ENCODE measurements at places on chromosomes 16 and 17. TPM values are rescaled to one million over a fixed set of nuclear protein-coding genes. Genes with fewer than 3 reads are reported as not detected.

GRCh38 chr17:35238821-35239220 is 4.1 kb upstream of the SLFN5 start:
- DNase-seq: no peak

DNA sequence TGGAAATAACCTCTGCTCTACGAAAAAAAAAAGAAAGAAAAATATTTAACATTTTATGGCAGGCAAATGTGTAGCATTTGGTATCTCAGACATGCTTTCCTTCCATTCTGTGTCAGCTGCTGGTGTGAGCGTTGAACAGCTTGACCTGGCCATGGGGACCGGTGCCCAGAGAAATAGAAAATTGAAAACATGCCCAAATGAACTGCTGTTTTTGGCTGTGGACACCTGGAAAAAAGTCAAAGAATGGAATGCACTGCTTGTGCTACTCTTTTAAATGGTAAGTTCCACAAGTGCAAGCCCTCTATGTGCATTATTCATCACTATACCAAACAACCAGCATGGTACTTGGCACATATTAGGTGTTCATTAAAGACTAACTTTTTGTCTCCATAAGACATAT is 127.2 kb downstream of the CDH8 start:
- no peak for DNase-seq

Gene PYDC1
- polyA plus RNA-seq: not detected

Gene TBX21
- 0.08 TPM for polyA plus RNA-seq

DNA sequence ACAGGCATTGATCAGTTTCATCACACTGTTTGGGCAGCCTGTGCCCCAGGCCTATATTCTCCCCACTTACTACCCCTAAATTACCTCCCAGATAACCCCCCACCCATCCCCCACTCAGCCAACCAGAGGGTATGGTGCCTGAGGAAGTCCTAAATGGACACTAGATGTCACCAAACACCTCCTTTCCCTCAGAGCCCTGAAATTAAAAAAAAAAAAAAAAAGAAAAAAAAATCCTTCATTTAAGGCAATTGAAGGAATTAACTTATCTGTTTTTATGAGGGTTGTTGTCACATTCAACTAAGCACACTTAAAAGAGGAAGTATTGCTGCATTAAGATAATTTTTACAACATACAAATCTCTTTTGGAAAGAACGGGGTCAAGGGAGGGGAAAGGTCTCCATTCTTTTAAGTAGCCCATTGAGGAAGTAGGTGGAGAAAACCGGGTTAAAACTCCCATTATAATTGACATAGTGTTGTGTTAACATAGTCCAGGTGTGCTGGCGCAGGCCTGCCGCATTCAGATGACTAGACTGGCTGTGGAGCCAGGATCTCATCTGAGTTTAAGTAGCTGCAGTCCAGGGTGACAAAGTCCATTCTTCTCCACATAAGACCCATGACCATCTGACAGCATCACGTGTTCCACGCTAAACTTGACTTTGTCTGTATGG is 46.3 kb downstream of the SNX11 start:
- DNase-seq: peak; percentile 50

Gene NPW
- 3.8 TPM for polyA plus RNA-seq

Gene CCL16
- polyA plus RNA-seq: 0.20 TPM

DNA sequence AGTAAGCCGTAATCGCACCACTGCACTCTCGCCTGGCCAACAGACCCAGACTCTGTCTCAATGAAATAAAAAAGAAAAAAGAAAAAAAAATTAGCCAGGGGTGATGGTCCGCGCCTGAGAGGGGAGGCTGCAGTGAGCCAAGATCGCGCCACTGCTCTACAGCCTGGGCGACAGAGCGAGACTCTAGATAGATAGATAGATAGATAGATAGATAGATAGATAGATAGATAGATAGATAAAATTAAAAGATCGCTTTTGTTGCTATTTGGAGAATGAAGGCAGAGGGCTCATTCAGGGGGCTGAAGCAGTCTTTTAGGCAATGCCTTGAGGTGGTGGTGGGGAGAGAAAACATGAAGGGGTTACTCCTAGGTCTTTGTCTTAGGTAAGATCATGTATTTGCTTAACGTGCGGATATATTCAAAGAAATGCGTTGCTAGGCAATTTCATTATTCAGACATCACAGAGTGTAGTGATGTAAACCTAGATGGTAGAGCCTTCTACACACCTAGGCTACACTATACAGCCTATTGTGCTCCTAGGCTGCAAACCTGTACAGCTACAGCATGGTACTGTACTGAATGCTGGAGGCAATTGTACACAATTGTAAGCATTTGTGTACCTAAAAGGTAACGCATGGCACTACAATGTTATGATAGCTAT is 4.3 kb upstream of the HES7 start:
- no peak for DNase-seq

Gene ADORA2B
- 4.6 TPM for polyA plus RNA-seq

DNA sequence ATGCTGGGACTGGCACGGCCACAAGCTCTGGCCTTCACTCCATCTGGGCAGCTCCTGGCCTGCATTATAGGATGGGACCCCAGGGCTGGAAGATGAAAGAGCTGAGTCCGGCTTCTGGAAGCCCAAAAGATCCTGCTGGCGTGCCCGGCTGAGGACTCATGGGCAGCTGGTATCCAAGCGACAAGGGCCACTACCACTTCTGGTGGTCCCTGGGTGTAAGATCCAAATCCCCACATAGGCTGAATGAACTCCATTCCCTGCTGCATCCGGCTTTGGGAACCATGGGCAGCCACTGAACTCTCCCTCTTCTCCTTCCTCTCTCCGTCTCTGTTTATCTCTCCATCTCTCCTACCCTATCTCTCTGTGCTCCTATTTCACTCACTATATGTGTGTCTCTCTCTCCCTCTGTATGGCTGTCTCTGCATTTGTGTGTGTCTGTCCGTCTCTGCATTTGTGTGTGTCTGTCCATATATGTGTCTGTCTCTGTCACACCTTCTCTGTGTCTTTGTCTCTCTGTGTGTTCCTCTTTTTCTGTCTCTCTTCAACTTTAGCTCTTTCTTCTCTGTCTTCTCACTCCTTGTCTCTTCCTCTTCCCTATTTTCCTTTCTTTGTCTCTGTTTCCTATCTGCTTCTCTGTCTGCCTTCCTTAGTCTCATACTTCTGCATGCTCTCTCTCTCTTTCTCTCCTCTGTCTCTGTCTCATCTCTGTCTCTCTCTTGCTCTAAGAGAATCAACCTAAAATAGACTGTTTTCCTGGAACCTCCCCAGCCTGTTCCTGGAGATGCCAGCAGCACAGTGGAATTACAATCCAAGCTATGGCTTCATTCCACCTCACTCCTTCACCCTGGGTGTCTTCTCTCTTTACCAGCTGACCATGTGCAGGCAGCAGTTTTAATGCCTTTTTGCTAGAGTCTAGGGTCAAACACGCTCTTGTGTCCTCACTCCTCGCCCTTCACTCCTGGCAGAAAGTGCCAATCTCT is 60.4 kb upstream of the IRX6 start:
- no peak for DNase-seq

Gene PABPN1L
- not detected for polyA plus RNA-seq

GRCh38 chr17:33284022-33284421 is 9.1 kb downstream of the ASIC2 start:
- DNase-seq: no peak

DNA sequence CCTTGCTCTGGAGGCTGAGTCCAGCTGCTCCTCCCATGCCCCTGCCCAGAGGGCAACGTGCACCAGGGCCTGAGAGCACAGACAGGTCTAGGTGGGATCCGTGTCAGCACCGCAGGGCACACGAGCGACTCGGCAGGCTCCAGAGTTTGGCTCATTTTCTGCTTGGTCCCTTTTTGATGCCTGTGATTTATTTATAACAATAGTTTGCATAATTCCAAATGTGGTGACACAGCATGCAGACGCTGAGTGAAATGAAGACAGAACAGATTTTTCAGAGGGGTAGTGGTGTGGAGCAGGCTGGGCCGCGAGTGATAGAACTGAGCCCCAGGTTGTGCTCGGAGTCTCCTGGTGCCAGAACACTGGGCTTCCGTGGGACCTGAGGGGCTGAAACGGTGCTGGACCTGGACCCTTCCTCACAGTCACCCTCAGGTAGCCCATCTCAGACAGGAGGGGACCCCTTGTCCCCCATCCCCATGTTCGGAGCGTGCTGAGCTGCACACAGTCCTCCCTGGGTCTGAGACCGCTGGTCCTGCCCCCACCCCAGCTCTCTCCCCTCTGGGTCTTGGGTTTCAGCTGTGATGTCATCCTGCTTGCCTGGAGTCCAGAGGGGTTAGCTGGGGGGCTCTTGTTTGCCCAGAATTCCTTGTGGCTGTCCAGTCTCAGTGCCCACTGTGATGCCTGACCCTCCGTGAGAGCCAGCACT is 95.9 kb downstream of the METRNL start:
- DNase-seq: no peak

Gene CCL7
- not detected for polyA plus RNA-seq

Gene GAST
- not detected for polyA plus RNA-seq

Gene SRRM2
- 820 TPM for polyA plus RNA-seq

Gene IQCK
- 44.7 TPM for polyA plus RNA-seq

- no peak for DNase-seq
These were observed 59.8 kb downstream of the MRM1 start for GRCh38 chr17:36661047-36661666.

Gene WWP2
- 46.2 TPM for polyA plus RNA-seq

DNA sequence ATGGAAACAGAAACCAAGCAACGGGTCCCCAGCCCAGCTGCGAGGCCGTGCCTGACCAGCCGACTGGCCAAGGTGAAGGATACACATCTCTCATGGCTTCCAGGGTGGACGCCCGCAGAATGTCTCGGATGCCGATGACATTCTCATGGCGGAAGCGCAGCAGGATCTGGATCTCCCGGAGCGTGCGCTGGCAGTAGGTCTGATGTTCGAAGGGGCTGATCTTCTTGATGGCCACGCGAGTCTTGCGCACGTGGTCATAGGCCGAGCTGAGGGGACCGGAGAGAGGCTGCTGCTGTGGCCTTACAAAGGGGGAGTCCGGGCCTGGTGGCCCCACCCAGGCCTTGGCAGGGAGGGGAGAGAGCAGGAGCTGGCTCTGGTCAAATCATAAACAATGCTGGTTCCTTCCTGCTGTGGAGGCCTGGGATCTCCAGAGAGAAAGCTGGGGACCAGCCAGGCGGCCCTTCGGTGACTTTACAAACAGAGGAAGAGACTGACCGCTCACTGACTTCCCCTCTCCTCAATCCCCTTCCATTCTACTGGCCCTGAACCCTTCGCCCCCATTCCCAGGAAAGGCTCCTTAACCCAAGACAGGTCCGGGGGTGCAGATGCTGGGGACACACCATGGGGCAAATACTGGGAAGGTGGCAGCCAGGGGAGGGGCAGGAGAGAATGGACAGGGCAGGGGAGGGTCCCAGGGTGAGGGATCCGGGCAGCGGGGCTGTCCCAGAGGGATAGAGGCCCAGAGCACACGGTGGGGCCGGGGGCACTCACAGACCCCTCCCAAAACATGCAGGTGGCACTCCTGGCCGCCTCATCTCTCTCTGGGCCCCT is 1.1 kb downstream of the MAPK3 start:
- DNase-seq: no peak

DNA sequence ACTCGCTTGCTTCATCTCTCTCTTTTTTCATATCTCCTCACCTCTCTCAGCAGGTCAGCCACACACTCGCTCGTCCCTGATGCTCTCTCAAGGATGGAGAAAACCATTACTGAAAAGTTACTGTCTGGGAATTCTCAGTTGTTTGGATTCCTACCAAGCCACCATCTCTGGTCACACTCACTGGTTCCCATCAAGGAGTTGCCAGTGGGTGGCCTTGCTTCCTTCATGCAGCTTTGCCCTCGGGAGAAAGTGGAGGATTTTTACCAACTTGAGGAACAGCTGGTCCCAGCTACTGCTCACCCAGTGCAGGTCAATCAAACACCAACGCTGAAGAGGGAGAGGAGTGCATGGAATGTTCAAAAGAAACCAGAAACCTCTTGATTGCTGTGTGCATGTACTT is 25.3 kb downstream of the MEOX1 start:
- DNase-seq: no peak

GRCh38 chr16:85908444-85908843 is 9.5 kb downstream of the IRF8 start:
- DNase-seq: no peak

DNA sequence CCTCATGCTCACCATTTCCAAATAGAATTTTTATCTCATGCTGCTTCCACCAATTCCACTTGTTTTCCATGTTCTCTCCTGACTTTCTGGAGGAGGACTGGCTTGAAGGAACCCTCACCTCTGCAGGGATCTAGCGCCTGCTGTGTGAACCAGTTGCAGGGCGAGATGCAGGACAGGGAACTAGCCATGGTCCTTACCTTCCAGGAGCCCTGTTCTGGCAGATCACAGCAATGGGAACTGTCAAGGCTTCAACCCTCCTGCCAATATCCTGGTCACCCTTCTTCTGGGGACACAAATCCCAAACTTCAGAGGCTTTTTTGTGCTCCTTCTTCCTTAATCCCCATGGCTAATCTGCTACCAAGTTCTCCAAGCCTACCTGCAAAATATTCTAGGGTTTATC is 60.4 kb upstream of the MMP2 start:
- peak; percentile 33 for DNase-seq

DNA sequence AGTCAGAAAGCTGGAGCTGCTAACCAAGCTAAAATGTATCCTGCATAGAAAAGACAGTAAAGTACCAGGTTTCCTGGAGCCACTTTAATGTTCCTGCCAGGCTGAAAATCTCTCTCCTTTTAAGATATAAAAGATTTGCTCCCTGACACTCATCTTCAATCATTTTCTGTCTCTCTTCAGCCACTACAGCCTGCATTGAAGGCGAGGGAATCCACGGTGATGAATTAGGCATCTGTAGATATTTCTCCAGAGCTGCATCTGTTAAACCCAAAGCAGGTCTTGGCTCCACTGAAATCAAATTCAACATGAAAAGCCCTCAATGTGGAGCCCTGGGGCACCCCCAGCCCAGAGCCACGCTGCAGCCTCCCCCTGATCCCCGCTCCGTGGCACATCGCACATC is 94.7 kb upstream of the CRHR1 start:
- DNase-seq: no peak

DNA sequence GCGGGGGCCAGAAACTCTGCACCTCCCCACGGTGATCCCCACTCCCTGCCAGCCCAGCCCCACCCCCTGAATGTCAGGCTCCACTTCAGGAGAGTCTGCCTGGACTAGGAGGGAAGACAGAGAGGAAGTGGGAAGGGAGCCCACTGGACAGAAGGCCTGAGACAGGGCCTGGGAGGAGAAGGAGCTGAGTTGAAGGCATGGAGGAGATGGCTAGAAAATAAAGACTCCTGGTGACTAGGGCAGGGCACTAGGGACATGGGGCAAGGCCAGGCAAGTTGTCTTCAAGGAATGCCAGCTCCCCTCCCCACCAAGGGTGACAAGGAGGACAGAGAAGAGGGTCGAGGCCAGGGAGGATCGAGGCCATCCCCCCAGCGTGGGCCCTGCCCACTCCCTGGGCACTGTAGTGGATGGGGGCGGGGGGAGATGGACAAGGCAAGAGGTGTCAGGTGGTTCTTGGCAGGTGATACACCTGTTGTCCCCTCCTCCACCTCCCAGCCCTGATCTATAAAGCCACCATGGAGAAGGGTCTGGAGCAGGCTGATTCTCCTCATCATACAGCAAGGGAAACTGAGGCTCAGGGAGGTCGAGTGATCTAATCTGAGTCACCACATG is 19.7 kb downstream of the SRCIN1 start:
- no peak for DNase-seq
